ENCODE measurements at places on chromosomes 2 and 18.

- no peak for DNase-seq
These were observed 99.5 kb downstream of the CABYR start for GRCh38 chr18:24238387-24238786.

GRCh38 chr2:24345937-24346336, 14.4 kb downstream of the ITSN2 start:
- no peak for DNase-seq

DNA sequence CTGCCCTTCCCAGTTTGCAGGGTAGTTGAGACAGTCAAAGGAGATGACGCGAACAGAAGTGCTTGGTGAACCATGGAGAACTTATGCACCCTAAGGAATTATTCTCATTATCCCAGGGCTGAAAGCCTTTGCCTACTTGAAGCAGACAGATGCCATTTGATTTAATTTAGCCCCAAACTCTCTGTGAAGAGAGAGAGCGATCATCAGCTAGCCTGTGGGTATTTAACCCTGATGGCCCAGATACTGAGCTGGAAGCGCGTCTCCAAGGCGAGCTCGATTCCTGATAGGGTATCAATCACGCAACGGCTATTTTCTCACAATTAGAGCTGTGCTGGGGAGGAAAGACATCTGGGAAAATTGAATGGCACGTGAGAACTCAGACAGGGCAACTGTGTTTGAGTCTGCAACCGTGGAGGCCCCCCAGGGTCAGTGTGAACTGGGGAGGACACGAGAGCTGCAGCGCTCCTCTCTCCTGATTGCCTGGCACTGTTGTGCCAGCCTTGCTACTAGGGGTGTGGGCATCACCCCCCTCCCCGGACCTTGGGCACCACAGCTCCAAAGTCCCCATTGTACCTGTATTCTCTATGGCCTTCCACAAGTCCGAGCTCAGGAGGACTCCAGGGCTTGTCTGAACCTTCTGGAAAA, 73.2 kb downstream of the CAPN13 start:
- DNase-seq: no peak

DNA sequence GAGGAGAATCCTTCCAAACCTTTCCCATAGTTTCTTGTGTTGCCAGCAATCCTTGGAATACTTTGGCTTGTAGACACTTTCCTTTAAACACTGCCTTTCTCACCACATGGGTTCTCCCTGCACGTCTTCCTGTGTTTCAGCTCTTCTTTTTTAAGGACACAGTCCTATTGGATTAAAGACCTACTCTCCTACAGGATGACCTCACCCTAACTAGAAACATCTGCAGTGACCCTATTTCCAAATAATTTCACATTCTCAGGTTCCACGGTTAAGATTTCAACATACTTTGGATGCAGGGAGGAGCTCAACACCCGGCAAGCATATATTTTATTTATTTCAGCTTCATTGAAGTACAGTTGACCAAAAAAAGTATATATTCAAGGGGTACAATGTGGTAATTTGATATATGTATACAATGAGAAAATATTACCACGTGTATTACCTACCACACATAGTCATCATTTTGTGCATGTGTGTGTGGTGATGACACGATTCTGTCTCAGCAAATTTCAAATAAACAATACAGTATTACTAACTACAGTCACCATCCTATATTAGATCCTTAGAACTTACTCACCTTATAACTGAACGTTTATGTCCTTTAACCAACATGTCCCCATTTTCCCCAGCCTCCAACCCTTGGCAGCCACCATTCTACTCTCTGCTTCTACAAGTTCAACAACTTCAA, 745.0 kb downstream of the CBLN2 start:
- DNase-seq: no peak

GRCh38 chr2:204948024-204948763, 402.9 kb downstream of the PARD3B start:
- DNase-seq: no peak

- no peak for DNase-seq
These were observed 4.8 kb downstream of the CHRND start for GRCh38 chr2:232530626-232531260.

GRCh38 chr2:77720115-77720514, 197.9 kb upstream of the LRRTM4 start:
- DNase-seq: no peak

- DNase-seq: no peak
These were observed 194.2 kb downstream of the INHBB start for GRCh38 chr2:120539937-120540718.

DNA sequence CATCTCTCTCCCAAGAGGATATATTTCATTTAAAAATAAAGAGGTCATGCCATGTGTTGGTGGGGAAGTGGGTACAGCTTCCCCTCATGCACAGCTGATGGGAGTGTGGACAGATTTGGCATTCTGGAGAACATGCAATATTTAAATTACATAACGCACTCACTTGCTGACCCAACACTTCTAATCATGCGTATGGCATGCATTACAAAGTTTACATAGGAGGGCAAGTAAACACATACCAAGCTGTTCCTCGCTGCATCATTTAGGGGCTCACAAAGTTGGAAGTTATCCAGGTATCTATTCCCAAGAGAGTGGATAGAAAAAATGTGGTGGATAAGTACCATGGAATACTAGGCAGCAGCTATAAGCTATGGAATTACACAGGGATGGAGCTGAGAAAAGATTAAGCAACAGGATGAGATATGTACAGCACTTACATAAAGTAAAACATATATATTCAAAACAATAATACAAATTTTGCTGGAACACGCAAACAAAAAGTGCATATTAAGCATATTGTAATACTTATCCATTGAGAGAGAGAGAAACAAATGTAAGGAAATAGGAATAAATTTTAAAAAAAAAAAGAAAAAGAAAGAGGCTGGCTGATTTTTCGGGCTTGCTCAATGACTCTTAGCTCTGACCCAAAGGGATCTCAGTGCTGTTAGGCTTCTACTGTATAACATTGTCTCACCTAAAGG, 11.0 kb downstream of the CYP1B1 start:
- no peak for DNase-seq

GRCh38 chr2:111668741-111669140, 215.3 kb downstream of the ANAPC1 start:
- DNase-seq: no peak

DNA sequence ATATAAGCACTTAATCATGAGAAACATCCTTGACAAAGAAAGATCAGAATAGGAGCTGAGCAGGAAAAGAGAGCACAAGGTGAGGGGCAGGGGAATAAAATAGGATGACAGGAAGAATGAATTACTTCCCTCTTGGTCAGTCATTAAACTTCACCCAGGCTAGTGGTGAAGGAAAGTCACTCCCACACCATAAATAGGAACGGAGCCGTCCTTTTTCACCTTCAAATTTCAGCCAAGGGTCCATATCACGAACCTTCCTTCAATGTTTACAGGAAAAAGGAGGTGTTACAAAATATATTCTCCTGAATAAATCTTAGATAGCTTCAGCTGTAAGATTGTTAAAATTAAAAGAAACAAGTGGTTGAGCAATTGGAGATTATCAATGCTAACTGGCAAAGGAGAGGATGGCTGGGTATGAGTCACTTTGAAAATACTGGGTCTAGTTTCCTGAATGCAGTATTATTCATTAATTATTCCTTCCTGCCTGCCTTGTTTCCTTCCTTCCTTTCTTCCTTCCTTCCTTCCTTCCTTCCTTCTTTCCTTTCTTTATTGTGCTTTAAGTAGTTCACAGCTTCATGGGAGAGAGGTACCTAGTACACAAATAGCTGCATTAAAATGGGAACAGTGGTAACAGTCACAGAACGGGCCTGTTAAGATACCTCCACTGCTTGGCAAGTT, 292.3 kb upstream of the ID2 start:
- no peak for DNase-seq

DNA sequence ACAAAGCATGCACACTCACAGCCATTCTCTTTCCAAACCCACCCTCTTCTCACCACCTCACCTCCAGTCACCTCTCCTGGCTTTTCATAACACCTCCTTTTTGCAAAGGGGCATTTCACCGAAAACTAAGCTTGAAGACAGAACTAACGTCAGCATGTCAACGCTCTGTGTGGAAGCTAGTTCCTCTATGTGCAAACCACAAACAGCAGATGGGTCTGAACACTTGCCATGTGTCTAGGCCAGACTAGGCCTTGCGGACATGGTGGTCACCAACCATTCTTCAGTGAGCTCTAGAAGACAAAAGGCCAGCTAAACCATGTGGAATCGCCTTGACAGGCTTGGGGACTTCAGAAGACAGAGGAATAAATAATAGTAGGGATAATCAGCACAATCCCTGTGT, 148.5 kb downstream of the TXNL1 start:
- DNase-seq: no peak

DNA sequence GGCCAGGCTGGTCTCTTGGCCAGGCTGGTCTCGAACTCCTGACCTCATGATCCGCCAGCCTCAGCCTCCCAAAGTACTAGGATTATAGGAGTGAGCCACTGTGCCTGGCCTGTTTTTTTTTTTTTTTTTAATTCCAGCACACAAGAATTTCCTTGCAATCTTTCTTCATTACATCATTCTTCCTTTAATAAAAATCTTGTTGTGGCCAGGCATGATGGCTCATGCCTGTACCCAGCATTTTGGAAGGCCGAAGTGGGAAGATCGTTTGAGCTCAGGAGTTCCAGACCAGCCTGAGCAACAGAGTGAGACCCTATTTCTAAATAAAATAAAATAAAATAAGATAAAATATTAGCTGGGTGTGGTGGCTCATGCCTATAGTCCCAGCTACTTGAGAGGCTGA, 21.4 kb upstream of the PLEKHM3 start:
- no peak for DNase-seq

DNA sequence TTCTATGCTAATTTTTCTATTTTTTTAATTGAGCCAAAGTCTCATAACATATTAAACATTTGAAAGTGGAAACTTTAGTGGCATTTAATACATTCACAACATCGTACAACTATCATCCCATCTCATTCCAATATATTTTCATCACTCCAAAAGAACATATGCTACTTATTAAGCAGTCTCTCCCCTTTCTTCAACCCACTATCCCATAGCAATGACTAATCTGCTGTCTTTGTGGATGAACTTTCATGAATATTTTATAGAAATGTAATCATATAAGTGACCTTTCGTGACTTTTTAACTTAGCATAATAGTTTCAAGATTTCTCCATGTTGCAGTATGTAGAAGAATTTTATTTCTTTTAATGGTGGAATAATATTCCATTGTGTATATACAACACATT, 90.3 kb downstream of the CCDC178 start:
- DNase-seq: no peak

Data from Karpas-422 (cell line).